ENCODE measurements at places on chromosomes 2 and 18. TPM values are rescaled to one million over a fixed set of nuclear protein-coding genes. Genes with fewer than 3 reads are reported as not detected.

The LCT gene
- total RNA-seq, result 0.06 TPM

GRCh38 chr2:157176602-157177001 is 80.9 kb upstream of the GALNT5 start:
- no peak for DNase-seq

GRCh38 chr18:6738622-6739021 is 9.1 kb downstream of the ARHGAP28 start:
- DNase-seq, result peak; percentile 71

The FAM237A gene
- not detected for total RNA-seq

The MDH1 gene
- 110 TPM for total RNA-seq

DNA sequence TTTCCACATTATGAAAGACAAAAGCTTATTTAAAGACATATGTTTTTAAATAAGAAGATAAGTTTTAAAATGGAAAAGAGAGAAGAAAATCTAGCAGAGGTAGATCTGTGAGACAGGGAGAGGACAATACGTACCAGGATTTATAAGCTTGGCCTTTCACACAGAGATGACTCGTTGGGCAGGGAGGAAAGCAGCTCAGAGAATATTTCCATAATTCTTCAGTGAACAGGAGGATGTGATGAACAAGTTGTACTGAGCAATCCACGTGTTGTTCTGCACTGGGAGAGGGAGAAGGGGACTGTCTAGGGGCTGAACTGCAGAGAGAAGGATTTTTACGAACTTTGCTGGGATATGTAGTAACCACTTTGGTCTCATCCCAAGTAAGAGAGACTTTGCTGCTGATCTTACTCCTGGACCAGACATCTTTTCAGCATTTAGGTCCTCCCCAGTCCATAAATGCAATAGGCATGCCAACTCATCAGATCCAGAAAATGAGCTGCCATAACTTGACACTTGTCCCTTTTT is 162.5 kb upstream of the SETBP1 start:
- no peak for DNase-seq

DNA sequence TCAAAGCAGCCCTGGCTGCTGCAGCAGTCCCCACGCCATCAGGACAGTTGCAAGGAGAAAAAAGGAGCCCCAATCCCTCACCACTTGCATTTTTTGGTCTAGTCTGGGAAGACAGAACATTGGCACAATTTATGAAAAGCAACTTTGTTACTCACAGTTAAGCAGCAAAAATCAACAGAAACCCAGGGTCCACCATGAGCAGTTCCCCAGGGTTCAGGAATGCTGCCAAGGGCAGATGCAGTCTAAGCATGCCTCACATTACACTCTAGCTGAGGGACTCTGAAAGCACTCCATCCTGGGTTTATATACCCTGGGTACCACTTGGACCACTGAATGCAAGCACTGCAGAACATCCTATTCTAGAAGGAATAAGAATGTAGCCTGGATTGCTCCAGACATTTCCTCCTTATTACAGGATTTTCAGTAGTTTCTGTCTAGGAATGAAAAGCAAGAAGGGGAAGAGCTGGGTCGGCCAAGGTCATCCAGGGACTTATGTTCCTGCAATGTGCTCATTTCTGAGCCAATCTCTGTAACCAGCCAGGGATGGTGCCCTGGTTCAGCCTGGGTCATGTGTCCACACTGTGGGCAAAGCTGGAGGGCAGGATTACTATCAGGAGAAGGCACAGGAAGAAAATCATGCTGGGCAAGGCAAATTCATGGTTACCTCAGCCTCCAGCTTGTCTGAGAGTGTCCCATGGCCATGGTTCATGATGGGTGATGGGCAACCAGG is 19.5 kb upstream of the TMEM163 start:
- no peak for DNase-seq

The SIX2 gene
- 0.34 TPM for total RNA-seq

GRCh38 chr2:130258356-130258755 is 60.1 kb upstream of the TUBA3E start:
- no peak for DNase-seq

The PLEKHH2 gene
- total RNA-seq, result 26.9 TPM

DNA sequence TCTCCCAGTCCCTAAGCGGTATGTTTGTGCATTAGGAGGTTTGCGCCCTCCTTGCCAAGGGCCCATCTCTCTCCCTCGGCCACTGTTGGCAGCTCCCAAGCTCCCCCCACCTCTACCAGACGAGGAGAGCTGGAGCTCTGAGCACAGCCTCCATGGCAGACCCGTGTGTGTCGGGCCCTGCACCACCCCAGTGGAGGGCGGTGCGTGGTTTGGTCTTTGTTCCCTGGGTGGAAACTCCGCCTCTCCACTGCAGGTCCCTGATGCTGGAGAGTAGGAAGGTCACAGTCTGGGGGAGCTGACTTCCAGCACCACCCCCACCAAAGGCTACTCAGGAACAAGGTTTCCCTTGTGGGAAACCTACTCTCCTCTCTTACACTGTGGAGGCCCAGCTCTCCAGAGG is 162.6 kb upstream of the FHL2 start:
- no peak for DNase-seq

DNA sequence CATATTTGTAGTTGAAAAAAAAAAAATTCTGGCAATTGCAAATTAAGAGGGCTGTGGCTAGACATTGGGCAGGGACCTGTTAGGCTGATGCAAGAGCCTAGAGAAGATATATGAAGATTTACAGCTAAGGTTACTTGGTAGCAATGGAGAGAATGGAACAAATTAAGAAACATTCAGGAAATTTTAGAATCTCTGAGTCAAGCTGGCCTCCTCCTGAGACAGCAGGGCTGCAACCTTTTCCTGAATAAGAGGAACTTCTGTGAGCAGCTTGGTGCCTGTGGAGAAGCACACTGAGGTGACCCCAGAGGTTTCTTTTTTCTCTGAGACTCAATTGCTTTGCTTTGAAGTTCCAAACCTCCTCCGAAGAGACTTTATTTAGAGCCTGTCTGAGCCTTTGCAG is 118.6 kb upstream of the LRATD1 start:
- no peak for DNase-seq

DNA sequence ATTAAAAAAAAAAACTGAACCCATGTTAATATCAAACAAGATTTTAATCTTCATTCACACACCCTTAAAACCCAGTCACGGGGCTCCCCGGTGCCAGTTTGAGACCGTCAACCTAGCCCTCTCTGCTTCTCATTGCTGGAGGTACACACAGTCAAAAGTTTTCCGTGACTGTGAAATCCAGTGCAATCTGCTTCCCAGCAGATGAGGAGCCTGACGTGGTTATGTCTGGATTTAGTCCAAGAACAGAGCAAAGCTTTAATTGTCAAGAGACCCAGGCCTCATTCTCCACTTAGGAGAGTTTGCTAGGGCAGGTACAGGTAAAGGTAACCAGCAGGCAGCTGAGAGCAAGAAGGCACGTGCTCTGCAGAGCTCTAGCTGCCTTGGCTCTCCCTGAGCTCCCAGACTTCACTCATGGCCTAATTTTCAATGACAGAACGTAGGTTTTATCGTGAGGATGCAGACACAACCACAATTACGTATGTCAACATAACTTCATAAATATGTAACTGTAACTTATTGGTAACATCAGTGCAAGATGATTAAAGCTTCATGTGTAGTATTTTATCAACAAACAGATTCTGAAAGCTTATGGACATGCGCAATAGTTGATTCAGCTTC is 56.3 kb downstream of the SLC16A14 start:
- peak; percentile 22 for DNase-seq

The SERPINB3 gene
- total RNA-seq, result not detected

- DNase-seq, result no peak
These were observed 140.4 kb downstream of the MYO1B start for GRCh38 chr2:191385416-191386160.

DNA sequence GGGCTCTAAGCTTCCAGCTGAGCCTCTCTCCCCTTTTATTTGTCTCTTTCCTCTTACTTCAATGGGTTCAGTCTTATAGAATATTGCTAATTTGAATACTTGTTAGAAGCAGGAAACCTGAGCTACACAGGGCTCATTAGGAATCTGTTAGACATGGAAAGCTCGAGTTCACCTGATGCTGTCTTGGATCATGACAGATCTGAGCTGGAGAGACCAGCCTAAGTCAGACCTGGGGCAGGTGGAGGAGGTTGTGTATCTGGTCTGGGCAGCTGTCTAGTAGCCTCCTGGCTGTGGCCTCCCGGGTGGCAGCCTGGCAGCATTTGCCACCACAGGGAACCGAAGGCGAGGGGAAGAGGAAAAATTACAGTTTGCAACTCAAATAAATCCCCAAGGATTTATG is 185.9 kb downstream of the ICOS start:
- DNase-seq, result no peak

- DNase-seq, result no peak
These were observed 2.1 kb downstream of the KCNG2 start for GRCh38 chr18:79799619-79800370.

Data from lung (tissue), 17 donors.